Hematopoietic multipotent progenitor cell treated with erythropoietin and hydrocortisone succinate and interleukin-3 and kit ligand, for 8 days (in vitro differentiated cells): ENCODE measurements at places on chromosomes 7 and 10.
A peak's percentile ranks its signal among the peaks of the same experiment; 100 is the strongest.

DNA sequence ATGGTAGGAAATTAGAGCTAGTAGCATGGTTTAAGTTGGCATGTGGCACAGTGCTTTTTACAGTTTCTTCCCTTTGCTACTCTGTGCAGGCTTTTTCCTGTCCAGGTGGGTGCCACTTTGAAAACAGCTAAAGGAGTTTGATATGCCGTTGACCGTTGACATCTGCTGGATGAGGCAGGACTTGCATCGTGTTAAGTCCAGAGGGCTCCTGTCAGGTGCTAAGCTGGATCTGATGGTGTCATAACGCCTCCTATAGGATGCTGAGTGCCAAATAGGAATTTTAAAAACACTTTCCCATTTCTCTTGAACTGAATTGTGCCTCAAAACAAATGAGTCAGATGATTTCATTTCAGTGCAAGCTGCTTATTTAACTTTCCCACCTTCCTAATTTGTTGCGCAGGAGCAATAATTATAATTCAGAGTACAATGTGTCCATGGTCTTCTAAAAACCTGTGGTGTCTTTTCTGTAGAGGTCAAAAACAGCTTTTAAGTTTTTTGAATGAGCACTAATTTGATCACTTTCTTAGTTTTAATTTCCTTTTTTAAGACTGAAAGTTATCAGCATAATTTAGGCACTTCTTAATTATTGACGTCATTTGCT, 178.3 kb downstream of the CDCA7L start:
- DNase-seq, result peak; percentile 73

DNA sequence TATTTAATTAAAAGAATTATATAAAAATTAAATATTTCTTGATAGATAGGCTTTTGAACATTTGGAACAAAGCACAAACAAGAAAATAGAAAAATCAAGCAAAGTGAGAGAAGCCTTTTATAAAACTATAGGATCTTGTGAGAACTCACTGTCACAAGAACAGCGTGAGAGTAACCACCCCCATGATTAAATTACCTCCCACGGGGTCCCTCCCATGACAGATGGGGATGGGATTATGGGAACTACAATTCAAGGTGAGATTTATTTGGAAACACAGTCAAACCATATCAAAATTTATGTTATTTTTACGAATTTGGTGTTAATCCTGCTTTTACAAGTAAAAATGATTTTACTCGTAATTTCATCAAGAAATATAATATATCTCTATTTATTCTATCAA, 1136.1 kb upstream of the POT1 start:
- DNase-seq, result no peak

DNA sequence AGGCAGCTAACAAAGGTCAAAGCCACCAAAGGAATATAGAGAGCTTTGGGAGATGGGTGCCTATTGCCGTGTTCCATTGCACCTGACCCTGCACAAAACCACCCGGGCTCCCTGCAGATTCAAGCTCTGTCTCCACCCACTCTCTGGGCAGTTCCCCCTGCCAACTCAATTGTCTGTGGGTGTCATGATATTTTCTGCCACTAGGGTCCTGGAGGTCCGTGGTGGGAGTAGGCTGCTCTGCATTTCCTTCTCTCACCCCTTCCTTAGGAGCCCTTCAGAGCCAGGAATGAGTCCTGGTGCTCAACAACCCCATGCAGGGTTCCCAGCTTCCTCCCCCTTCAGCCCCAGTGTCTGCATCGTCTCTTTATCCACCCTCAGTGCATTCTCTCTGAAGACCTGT, 34.1 kb downstream of the PNLIPRP2 start:
- peak; percentile 19 for DNase-seq

- DNase-seq, result no peak
These were observed 212.1 kb upstream of the KCND2 start for GRCh38 chr7:120060875-120061274.

DNA sequence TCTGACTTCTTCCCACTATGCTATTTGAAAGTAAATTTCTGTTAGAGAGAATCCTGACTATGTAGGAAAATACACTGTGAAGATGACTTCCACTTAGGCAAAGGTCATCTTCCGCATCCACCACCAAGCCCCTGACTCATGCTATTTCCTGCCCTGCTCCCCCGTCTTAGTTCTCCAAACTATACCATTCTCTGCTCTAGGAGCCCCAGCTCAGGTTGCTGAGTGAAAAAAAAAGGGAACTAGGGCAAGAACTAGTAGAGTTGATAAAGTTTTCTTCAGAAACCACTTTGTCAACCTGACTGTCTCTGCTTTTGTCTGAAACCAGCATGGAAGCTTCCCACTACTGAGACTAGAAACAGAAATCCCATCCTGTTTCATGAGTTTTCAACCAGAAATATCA, 96.9 kb downstream of the EVX1 start:
- DNase-seq, result no peak

- DNase-seq, result no peak
These were observed 129.9 kb upstream of the TAC1 start for GRCh38 chr7:97601931-97602457.

DNA sequence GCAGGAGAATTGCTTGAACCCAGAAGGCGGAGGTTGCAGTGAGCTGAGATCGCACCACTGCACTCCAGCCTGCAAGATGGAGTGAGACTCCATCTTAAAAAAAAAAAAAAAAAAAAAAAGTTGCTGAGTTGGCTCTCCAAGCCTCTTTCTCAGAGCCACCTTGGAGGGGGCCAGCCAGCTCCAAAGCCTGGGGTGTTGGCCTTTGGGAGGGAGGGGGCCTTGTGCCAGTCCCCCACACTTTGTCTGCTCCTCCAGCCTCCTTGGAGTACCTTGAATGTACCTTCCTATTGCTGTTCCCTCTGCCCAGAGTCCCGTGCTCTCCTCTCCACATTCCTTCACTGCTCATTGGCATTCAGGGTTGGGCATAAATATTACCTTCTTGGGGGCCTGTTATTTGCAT, 62.4 kb downstream of the GRK5 start:
- DNase-seq, result no peak

DNA sequence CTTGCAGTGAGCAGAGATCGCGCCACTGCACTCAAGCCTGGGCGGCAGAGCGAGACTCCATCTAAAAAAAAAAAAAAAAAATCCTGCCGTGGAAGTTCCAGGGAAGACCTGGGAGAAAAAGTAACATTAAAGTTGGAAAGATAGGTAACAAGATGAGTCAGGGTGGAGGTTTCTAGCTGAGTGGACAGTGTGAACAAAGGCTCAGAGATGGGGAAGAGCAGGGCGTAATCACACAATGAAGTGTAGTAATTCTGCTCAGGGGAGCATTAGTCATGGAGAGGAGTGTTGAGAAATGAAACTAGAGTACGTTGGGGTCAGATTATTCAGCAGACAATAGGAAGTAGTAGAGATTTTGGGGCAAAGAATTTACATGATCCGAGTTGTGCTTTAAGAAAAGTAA, 21.6 kb upstream of the WASL start:
- DNase-seq, result no peak

- no peak for DNase-seq
These were observed 6.6 kb upstream of the AKR1B15 start for GRCh38 chr7:134542195-134542771.

DNA sequence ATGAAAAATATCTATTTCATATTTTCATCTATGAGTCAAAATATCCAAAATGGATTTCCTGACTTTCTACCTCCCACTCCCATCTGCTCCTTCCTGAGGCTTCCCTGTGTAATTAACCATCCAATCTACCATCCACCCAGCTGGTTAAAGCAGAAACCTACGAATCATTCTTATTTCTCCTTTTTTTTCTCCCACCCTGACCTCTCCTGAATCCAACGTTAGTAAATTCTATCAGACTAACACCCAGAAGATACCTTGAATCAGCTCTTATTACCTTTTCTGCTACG, 3.7 kb upstream of the LIPF start:
- DNase-seq, result no peak

DNA sequence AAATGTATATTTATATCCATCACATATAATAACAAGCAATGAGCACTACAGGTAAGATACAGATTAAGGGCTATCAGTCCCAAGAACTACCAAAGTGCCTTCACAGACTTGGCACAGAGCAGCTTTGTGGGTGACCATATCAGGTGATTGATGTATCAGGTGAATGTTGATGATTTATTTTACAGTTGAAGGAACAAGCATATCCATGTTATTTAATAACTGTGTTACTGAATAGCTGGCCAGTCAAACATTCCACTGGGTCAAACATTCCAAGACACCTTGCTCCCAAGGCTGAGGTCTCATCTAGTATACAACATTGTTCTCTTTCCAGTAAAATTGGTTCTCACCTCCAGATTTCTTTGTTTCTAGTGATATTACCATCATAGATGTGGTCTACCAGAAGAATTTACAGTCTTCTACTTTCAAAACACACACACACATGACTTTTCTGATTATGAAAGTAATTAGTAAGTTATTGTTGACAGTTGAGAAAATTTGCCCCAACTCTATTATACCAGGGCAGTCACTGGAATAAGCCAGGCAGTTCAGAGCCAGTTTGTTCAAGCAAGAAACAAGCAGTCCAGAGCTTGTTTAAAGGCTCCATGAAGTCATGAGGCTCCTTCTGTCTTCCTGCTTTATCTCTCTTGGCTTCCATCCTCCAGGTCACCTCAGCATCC, 68.2 kb downstream of the ELAPOR2 start:
- no peak for DNase-seq

DNA sequence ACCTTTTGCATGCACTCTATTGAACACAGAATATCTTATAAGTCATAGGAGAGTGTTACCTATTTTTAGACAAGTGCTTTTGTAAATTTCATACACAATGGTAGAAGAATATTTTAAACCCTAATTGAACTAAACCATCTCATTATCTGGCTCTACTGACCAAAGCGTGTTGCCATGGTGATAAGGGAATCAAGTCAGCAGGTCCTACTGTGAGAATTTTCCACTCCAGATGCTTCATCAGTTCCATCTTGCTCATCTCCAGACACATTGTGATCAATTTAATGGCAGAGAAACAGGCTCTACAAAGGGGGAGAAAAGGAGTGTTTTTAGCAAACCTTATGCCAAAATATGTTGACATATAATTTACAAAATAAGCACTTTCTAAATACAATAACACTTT, 621.9 kb upstream of the GHITM start:
- DNase-seq, result no peak

GRCh38 chr10:84938117-84938905, 609.9 kb downstream of the CCSER2 start:
- DNase-seq, result no peak

DNA sequence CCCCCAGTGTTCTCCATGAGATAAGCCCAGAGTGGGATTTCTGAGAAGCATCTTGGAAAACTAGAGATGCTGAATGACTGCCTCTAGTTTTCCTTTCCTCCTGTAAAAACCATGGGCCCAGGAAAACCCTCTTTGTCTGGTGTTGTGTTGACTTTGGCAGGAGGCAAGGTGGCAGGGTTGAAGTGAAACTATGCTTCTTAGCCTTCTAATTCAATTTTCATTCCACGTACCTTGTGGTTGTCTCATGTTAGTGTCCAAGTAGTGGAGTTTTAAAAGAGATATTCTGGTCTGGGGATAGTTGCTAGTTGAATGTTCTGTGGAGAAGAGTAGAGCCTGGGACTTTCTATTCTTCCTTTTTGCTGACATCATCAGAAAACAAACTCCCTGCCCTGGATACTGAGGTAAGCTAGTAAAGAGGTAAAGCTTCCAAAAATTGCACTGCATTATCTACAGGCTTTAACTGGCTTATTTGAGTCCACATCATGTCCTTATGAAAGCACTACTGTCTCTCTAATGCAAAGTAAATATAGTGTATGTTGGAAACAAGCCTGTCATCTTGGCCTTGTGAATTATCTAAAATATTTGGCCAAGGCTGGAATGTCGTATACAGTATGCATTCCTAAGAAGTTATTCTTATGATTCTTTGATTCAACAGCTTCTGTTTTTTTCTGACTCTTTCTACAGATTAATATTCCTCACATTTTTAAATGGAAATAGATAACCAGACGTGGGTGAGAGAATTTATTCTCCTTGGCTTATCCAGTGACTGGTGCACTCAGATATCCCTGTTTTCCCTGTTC, at the start of gene OR2F2:
OR2F2 (plus strand) TSS at position 708 of the 800 bp plus-strand sequence; CDS start at position 708, 0 bp downstream.
- no peak for DNase-seq

GRCh38 chr10:76248649-76249200, 817.3 kb downstream of the LRMDA start:
- DNase-seq, result no peak

DNA sequence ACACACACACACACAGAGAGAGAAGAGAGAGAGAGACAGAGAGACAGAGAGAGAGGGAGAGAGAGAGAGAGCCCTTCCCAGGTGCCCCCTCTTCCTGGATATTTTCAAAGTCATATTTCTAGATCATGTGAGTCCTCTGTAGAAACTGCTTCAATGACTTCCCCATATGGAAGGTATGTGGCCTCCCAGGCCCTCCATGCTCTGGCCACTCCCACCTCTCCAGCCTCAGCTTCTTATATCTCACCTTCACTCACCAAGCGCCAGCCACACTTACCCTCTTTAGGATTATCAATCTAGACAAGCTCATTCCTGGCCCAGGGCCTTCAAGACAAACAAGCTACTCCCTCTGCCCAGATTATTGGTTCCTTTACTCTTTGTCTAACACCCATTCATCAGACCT, 259.7 kb downstream of the MTERF1 start:
- no peak for DNase-seq

DNA sequence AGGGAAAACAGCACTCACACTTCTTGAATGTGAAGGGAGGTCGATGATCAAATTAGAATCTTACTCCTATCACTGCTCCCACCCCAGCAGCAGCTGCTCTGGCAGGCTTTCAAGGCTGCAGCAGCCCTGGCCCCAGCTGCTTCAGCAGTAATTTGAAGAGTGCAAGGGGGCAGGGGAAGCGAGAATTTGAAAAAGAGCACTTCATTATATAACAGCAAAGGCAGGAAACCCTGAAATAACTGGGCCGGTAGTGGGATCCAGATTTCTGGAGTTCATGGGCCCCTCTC, 44.9 kb downstream of the MYPN start:
- no peak for DNase-seq

DNA sequence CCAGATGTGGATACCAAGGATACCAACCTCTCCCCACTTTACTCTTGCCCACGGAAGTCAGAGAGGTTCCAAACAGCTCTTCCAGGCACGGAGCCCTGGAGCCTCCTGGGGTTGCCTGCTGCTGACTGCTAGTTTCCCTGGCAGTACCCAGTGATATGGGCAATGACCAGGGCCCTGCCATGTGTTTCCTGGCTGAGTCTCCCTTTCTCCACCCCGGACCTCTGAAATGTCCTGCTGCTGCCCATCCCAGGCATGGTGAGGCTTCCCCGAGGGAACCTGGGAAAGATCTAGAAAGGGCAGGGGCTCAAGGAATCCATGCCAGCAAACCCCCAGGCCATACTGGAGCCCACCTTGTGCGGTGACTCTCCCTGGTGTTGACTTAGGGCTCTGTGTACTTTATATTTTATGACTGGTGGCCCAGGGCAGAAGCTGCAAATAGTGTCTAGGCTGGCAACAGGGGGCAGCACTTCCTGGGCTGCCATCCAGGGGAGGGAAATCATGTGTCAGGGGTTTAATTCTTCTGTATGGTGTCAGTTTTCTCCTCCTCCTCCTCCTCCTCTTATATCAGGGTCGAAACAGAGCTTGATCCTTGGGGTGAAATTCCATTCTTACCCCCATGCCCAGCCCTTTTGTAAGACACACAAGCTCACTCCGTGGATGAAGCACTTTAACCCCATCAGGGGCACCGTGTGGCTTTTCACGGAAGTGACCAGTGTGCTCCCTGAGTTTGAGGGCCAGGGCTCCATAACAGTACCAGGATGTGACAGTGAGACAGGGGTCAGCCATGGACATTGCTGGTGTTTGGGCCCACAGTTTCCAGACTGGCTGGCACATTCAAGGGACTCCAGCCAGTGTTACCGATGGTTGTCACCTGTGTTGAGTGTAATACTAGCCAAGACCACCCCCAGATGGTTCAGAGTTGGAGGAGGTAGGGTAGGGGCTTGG, 62.4 kb upstream of the GDF10 start:
- no peak for DNase-seq
